ENCODE measurements at places on chromosomes 11 and 22. TPM values are rescaled to one million over a fixed set of nuclear protein-coding genes. Genes with fewer than 3 reads are reported as not detected.

DNA sequence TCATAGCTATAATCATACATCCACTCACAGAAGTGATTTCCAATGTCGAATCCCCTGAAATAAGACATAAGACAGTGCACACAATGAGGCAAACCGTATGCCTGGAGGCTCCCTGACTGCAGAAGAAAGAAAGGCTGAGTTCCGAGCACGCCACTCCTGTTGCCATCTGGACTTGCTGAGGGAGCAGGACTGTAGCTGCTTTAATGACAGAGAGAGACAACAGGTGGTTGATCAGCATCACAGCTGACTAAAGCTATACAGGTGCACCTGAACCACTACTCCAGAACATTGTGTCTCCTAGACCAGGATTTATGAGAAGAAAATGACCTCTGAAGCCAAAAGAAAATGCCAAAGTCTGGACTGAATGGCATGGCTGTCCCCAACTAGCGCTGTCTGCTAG lies 27.0 kb downstream of the TCIRG1 start:
- no peak for DNase-seq
- no peak overlapping the region for H3K27ac ChIP-seq
- no peaks in the 10 kb centered on the region for H3K4me1 ChIP-seq
- H3K36me3 ChIP-seq = peaks cover 45% of the 10 kb centered on the region

GRCh38 chr11:44680982-44681597 lies 45.7 kb upstream of the TSPAN18 start:
- no peak for DNase-seq
- no peak overlapping the region for H3K27ac ChIP-seq
- H3K4me1 ChIP-seq = no peaks in the 10 kb centered on the region
- no peaks in the 10 kb centered on the region for H3K27me3 ChIP-seq

DNA sequence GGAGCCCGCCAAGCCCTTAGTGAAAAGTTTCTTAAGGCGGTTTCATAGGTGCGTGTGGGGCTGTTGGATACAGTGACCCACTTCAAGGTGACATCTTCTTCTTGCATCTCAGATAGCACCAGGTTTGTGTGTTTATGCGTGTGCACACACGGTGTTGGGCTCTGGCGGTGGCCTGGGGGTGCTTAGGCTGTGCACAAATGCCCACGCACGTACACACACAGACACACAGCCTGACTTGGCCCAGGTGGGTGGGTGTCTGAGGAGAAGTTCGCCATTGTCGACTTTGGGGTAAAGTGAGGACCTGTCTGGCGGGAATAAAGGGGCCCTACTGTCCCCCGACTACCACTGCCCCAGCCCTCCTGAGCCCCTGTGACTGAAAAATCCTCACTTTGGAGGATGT lies 103.8 kb downstream of the KCNQ1 start:
- no peak overlapping the region for H3K27ac ChIP-seq
- peak; percentile 39 for DNase-seq
- H3K4me3 ChIP-seq = no peak overlapping the region
- H3K4me1 ChIP-seq = no peaks in the 10 kb centered on the region
- no peaks in the 10 kb centered on the region for H3K36me3 ChIP-seq
- no peaks in the 10 kb centered on the region for H3K27me3 ChIP-seq

DNA sequence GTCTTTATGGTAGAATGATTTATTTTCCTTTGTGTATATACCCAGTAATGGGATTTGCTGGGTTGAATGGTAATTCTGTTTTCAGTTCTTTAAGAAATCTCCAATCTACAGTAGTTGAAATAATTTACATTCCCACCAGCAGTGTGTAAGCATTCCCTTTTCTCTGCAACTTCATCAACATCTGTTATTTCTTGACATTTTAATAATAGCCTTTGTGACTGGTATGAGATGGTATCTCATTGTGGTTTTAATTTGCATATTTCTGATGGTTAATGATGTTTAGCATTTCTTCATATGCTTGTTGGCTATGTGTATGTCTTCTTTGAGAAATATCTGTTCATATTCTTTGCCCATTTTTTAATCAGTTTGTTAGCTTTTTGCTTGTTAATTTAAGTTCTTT lies 901.2 kb downstream of the METTL15 start:
- H3K27me3 ChIP-seq = no peaks in the 10 kb centered on the region
- H3K4me1 ChIP-seq = no peaks in the 10 kb centered on the region
- H3K36me3 ChIP-seq = no peaks in the 10 kb centered on the region
- no peak for DNase-seq

DNA sequence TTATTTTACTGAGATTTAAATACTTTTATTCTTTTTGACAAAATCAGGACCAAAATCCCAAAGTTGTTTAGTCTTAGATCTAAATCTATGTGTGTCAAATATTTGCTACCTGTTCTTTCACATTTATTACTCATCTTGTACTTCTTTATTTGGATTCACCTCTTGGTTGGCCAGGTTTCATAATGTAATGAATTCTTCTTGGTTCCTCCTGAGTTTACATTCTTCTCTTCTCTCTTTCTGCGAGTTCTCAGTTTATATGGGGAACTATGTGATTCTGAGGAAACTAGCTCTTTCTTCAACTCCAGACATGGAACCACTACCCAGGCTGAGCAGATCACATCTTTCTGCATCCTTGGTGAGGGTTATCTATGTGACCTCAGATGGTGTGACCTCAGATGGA lies 50.2 kb downstream of the EHF start:
- no peaks in the 10 kb centered on the region for H3K36me3 ChIP-seq
- no peaks in the 10 kb centered on the region for H3K27me3 ChIP-seq
- H3K4me1 ChIP-seq = no peaks in the 10 kb centered on the region
- no peak overlapping the region for H3K27ac ChIP-seq

DNA sequence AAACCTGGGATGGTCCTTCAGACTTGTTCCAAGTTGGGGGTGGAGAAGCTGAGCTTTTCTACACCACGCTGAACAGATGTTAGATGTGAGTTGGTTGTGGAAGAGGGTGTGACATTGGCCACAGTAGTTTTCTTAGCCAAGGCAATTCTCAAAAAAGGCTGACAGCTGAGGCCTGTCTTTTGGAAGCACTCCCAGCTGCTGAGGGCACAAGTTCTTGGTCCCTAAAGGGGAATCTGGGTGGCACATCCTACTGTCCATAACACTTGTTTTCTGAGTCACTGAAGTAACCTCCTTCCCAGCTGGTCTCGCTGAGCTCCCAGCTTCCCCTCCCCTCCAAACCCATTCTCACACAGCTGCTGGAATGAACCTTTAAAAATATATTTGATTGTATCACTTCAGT lies 375.7 kb upstream of the KIRREL3 start:
- DNase-seq = no peak
- no peak overlapping the region for H3K27ac ChIP-seq
- H3K36me3 ChIP-seq = no peaks in the 10 kb centered on the region
- no peaks in the 10 kb centered on the region for H3K4me1 ChIP-seq

- no peak overlapping the region for H3K27ac ChIP-seq
- no peaks in the 10 kb centered on the region for H3K36me3 ChIP-seq
- peaks cover 4% of the 10 kb centered on the region for H3K27me3 ChIP-seq
- H3K4me1 ChIP-seq = no peaks in the 10 kb centered on the region
- no peak overlapping the region for H3K4me3 ChIP-seq
- peak; percentile 63 for DNase-seq
Measured at GRCh38 chr22:19776433-19777031, 16.0 kb downstream of the TBX1 start.

GRCh38 chr11:119509969-119510401 lies 87.0 kb upstream of the THY1 start:
- H3K27ac ChIP-seq = no peak overlapping the region
- no peaks in the 10 kb centered on the region for H3K4me1 ChIP-seq
- no peak for DNase-seq

DNA sequence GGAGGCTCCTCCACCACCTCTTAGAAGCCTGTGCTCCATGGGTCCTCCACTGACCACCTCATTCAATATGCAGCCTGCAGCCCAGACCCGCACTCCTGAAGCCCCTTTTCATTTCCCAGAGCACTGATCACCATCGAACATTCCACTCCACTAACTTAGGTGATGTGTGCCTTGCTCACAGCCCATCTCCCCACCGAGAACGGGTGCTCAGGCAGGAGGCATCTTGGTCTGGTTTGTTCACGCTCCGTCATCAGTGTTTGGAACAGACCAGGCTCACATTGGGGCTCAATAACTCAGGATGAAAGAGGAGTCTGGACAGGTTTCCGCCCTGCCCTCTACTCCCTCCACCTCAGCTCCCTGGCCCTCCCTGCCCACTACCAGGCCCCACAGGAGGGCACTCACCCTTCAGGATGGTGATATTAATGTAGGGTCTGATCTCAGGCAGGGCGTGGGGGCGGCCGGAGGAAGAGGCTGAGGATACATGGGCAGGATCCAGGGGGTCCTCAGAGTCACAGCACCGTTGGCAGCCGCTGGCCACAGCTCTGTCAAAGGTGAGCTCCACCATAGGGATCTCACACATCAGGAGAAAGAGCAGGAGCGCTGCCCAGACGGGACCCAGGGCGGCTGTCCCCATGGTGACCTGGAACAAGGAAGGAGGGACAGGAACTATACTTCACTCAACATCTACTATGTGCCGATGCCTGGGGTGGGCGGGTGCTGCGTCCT lies 3.1 kb downstream of the C1QTNF6 start:
- H3K4me3 ChIP-seq = no peak overlapping the region
- H3K27ac ChIP-seq = no peak overlapping the region
- H3K4me1 ChIP-seq = peaks cover 31% of the 10 kb centered on the region
- no peaks in the 10 kb centered on the region for H3K27me3 ChIP-seq
- H3K36me3 ChIP-seq = no peaks in the 10 kb centered on the region

DNA sequence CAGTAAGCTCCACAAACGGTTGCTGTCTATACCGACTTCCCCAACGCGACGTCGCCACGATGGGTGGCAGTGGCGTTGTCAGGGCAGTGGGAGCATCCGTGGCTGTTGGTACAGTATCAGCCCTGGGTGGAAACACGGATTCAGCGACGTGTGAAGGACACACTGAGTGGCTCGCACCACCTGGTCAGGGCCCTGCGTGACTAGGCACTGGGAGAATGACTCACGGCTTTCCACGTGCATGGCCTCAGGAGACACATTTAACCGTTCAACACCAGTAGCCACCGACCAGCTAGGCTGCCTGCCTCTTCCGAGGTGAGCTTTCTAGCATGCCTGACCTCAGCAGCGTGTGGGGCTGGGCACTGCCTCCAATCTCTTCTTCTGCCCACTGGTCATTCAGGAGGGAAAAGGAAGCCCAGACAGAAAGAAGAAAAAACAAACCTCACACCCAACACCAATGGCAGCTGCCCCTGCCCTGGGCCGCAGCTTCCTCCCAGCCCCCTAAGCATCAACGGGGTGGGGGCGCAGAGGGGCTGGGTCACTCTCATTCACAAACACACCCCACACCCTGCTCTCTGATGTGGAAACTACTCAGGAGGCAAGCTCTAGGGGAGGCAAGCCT lies 59.0 kb downstream of the MYH9 start:
- H3K4me3 ChIP-seq = no peak overlapping the region
- H3K27ac ChIP-seq = peak overlapping the region; percentile 95
- H3K36me3 ChIP-seq = peaks cover 9% of the 10 kb centered on the region
- peak; percentile 95 for DNase-seq
- H3K27me3 ChIP-seq = no peaks in the 10 kb centered on the region
- H3K4me1 ChIP-seq = peaks cover 14% of the 10 kb centered on the region

DNA sequence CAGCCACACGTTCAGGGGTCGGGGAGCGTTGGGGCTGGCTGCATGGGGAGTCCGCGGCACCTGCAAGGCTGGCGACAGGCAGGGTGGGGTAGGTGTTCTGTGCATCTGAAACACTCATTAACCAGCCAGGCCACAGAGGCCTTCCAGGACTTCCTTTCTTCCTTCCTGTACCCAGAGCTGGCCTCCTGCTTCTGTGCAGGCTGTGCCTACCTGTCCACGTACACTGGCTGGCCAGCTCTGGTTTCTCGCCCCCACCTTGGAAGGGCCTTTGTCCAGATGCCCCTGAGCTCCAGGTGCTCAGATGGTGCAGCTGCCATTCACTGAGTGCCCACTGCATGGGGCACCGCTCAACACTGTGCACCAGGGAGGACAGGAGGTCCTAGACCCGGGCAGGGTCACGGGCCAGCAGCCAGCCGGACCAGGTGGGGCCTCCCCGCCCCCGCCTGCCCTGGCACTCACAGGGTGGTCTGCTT lies 15.9 kb downstream of the TTLL12 start:
- H3K27me3 ChIP-seq = no peaks in the 10 kb centered on the region
- no peaks in the 10 kb centered on the region for H3K4me1 ChIP-seq

DNA sequence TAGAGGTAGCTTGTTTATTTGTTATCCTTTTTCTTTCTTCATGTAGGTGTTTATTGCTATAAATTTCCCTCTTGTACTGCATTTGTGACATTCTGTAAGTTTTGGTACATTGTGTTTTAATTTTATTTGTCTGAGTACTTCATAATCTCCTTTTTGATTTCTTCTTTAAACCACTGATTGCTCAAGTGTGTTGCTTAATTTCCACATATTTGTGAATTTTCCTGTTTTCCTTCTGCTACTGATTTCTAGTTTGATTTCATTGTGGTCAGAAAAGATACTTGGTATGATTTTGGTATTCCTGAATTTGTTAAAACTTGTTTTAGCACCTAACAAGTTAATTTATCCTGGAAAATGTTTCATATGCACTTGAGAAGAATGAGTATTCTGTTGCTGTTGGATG lies 15.1 kb downstream of the OR10V1 start:
- H3K4me3 ChIP-seq = no peak overlapping the region
- H3K27ac ChIP-seq = no peak overlapping the region
- DNase-seq = no peak
- no peaks in the 10 kb centered on the region for H3K36me3 ChIP-seq
- no peaks in the 10 kb centered on the region for H3K27me3 ChIP-seq

GRCh38 chr22:23394525-23395326 lies 185.4 kb downstream of the IGLL1 start:
- no peaks in the 10 kb centered on the region for H3K36me3 ChIP-seq
- DNase-seq = no peak
- no peak overlapping the region for H3K27ac ChIP-seq
- no peak overlapping the region for H3K4me3 ChIP-seq
- H3K4me1 ChIP-seq = no peaks in the 10 kb centered on the region
- no peaks in the 10 kb centered on the region for H3K27me3 ChIP-seq

GRCh38 chr11:71153005-71153390 lies 99.4 kb downstream of the SHANK2 start:
- peak overlapping the region; percentile 33 for H3K27ac ChIP-seq
- no peaks in the 10 kb centered on the region for H3K27me3 ChIP-seq
- peak; percentile 88 for DNase-seq
- peak overlapping the region; percentile 21 for H3K4me3 ChIP-seq
- peaks cover 10% of the 10 kb centered on the region for H3K4me1 ChIP-seq

GRCh38 chr11:27861706-27862430 lies 161.6 kb upstream of the BDNF start:
- H3K27ac ChIP-seq = no peak overlapping the region
- H3K4me1 ChIP-seq = no peaks in the 10 kb centered on the region
- no peaks in the 10 kb centered on the region for H3K36me3 ChIP-seq
- no peak overlapping the region for H3K4me3 ChIP-seq
- H3K27me3 ChIP-seq = no peaks in the 10 kb centered on the region
- DNase-seq = no peak

The LTO1 gene
- total RNA-seq = 21.9 TPM

The INSC gene
- 0.41 TPM for total RNA-seq

The EXPH5 gene
- 9.5 TPM for total RNA-seq

The PTPN5 gene
- total RNA-seq = not detected

The MMP27 gene
- total RNA-seq = not detected

The CRYAB gene
- total RNA-seq = 1,312 TPM

The HEPHL1 gene
- total RNA-seq = not detected

The SCUBE1 gene
- 7.1 TPM for total RNA-seq

The PRRG4 gene
- total RNA-seq = 18.4 TPM

The NRXN2 gene
- total RNA-seq = 13.3 TPM
